ENCODE measurements at places on chromosomes 4 and X.

GRCh38 chrX:3295731-3296130, 50.7 kb downstream of the MXRA5 start:
- DNase-seq, result no peak

DNA sequence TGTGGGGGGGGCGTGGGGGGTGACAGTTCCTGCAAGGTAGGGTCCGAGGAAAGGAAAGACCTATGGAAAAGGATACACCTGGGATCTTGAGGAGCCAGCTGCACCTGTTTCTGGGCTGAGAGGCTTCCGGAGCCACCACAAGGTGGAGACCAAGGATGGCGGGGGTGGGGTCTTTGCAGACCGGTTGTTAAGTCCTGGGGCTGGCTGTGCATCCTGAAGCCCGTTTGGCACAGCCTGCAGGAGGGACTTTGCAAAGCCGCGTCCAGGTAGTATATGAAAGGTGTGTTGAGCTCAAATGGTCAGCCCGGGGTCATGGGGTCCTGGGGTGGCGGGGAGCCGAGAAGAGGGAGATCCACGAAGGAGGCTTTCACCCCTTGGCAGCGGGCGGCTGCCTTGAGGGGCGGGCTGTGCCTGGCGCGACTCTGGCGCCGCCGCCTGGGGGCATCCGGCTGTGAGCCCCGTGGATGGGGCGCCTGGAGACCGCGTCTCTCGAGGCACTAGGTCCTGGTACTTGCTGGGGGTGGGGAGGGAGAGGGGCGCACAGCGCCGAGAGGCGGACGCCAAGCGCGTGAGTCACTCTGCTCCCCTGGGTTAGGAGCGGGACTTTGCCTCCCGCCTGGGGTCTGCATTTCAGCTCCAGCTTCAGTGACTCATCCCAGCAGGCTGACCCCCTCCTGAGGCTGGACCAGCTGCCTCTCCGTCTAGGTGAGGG, 58.2 kb upstream of the DYNLT3 start:
- DNase-seq, result peak; percentile 1

- no peak for DNase-seq
Observed at GRCh38 chr4:72529148-72529822, 39.7 kb downstream of the ADAMTS3 start.

DNA sequence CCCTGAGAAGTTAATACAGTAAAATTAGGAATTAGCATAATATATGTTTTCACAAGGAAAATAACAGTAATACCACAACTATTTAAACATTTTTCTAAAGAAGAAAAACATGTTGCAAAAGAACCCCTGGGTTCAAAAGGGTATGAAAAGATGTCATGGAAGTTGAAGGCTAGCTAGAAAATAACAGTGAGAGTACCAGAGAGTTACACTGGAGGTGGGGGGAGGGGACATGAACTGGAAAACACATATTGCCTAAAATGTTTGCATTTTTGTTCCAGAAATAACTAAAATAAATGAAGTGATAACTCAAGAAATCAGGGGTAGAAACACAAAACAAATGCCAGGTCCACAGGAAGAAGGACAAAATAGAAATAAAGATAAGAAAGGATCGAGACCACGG, 336.6 kb upstream of the MAD2L1 start:
- DNase-seq, result no peak

DNA sequence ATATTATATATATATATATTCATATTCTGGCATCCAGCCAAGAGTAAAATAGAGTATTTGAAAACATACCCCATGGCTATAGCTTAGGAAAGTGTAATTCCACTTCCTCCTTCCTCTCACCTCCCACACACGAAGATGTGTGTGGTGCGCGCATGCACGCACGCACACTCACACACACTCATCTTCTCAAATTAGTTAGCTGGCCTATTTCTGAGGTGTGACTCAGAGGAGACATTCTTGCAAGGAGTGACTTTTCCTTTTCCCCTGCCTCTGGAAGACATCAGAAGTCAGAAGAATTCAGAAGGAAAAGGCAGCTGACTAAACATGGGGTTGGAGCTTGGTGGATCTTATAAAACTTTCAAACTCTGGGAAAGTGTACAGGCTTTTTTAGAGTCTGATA, 8.8 kb downstream of the ENPEP start:
- DNase-seq, result no peak

GRCh38 chr4:58166490-58166889, 1056.3 kb upstream of the IGFBP7 start:
- DNase-seq, result no peak

GRCh38 chrX:24475480-24475879, 10.4 kb downstream of the PDK3 start:
- no peak for DNase-seq

- peak; percentile 40 for DNase-seq
Observed at GRCh38 chr4:25180524-25181131, 20.4 kb upstream of the SEPSECS start.

DNA sequence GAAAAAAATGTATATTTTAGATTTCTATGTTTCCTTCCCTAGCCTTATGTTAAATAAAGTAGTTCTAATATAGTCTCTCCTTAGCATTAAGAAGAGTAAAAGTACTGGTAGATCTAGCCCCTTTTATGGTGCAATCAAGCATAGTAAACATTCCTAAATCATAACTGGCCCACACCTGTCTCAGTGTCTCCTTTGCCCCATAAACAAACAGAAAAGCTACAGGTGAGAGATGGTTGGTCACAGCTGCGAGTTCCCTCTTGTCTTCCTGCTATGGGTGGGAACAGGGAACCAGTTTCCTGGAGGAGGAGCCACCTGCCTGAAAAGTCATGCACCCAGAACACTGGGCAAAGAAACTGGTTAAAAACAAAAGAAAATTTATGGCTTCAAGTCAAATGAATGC, 16.6 kb downstream of the SOWAHB start:
- no peak for DNase-seq
